ENCODE measurements at places on chromosomes 16 and 17.

GRCh38 chr16:85541619-85541979, 71.5 kb upstream of the GSE1 start:
- DNase-seq, result no peak

GRCh38 chr17:30000755-30001257, 59.4 kb downstream of the EFCAB5 start:
- DNase-seq, result no peak

DNA sequence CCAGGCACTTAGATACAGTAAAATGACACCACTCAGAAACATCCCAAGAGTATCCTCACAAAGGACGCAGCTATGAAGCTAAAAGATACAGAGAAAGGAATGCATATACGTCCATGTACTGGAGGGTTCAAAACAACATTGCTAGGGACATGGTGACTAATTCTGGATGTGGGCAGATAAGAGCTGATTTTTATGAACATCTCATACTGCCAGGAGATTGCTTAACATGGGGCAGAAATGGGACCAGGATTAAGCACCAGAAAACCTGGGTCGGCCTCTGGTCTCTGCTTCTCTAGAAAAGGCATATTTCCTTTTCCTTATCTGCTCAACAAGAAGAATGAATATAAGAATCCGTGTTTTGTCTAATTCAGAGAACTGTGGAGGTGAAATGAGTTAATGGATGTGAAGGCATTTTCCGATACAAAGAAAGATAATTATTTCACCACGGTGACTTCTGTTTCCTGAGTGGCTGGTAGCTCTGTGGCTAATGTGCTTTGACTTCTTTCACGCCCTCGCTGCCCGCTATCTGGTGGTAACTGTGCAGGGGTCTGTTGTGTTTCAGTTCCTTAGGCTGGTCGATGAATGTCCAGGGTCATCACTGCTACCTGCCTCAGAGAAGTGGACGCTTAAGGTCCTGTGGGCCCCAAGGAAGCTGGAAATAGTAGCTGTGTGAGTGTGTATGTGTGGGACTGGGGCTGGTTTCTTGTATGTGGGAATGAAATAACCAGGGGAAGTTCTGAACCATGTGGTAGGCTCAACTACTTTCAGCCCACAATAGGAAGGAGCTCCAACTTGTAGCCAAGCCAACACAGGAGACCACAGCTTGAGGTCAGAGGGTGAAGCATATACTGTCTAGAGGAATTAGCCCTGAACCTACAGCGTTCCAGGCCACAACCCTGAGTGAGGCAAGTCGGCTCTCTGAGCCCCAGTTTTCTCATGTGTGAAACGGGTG, 15.8 kb upstream of the CCL5 start:
- peak; percentile 42 for DNase-seq

GRCh38 chr17:44024271-44024663, 9.5 kb upstream of the TMEM101 start:
- DNase-seq, result no peak

DNA sequence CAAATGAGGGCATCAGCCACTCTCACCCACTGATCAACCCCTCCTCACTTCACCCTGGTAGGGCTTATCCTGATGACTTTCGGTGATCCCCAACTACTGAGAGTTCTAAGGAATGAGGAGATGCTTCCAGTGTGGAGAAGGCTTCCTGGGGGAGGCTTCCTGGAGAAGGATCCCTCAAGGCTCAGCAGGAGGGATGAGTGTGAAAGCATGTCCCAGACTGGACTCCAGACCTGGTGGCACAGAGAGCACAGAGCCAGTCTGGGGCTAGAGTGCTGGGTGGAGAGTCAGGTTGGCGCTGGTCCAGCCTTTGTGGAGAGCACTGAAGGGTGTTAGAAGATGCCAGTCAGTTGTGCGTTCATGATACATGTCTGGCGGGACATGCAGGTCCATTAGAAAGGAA, 53.7 kb downstream of the PLD6 start:
- DNase-seq, result no peak

GRCh38 chr16:74280448-74280847, 16.2 kb upstream of the PSMD7 start:
- DNase-seq, result no peak

DNA sequence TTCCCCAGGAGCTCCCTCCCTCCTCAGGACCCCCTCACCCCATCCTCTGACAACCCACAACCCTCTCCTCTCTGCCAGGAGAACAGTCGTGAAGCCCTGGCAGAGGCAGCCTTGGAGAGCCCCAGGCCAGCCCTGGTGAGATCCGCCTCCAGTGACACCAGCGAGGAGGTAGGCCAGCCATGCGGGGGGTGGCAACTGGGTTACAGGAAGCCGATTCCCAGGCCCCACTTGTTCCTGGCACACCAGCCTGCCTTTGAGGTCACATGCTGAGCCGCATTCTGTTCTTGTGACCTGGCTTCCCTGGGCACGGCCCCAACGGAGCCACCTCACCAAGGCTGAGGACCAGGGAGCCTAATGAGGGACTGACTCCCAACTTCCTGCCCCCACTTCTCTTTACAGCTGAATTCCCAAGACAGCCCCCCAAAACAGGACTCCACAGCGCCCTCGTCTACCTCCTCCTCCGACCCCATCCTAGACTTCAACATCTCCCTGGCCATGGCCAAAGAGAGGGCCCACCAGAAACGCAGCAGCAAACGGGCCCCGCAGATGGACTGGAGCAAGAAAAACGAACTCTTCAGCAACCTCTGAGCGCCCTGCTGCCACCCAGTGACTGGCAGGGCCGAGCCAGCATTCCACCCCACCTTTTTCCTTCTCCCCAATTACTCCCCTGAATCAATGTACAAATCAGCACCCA, 7.9 kb downstream of the NAT9 start:
- DNase-seq, result no peak

All from GM13977 (cell line).